Cerebellum (tissue), 4 donors: ENCODE measurements at places on chromosomes 1 and 21.

DNA sequence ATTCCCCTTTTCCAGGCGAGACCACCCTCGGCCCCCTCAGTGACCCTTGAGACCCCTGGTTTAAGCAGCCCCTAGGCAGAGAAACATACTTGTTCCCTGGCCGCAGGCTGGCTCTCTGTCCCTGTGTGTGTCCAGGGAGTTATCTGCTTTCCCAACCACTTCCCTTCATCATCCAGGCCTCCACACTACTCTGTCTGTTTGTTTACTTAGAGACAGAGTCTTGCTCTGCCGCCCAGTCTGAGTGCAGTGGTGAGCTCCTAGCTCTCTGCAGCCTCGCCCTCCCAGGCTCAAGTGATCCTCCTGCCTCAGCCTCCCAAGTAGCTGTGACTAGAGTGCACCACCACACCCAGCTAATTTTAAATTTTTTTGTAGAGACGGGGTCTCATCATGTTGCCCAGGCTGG lies 5.8 kb upstream of the VWA1 start:
- DNase-seq, result no peak

GRCh38 chr1:219414250-219414649 lies 198.7 kb downstream of the ZC3H11B start:
- DNase-seq, result no peak

- DNase-seq, result no peak
These were observed 42.1 kb downstream of the NRIP1 start for GRCh38 chr21:15022608-15023261.

DNA sequence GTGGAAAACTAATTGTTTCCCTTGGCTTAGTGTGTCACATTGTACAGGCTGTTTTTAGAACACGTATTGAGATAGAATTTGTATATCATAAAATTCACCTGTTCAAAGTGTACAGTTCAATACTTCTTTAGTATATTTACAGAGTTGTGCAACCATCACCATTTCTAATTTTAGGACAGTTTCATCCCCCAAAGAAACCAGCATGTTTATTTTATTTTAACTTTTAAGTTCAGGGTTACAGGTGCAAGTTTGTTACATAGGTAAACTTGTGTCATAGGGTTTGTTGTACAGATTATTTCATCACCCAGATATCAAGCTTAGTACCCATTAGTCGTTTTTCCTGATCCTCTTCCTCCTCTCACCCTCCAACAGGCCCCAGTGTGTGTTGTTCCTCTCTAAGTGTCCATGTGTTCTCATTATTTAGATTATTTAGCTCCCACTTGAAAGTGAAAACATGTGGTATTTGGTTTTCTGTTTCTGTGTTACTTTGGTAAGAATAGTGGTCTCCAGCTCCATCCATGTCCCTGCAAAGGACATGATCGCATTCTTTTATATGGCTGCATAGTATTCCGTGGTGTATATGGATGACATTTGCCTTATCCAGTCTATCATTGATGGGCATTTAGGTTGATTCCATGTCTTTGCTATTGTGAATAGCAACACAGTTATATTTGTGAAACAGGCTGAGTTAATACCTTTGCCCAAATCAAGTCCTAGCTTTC lies 35.2 kb upstream of the DHCR24 start:
- no peak for DNase-seq

DNA sequence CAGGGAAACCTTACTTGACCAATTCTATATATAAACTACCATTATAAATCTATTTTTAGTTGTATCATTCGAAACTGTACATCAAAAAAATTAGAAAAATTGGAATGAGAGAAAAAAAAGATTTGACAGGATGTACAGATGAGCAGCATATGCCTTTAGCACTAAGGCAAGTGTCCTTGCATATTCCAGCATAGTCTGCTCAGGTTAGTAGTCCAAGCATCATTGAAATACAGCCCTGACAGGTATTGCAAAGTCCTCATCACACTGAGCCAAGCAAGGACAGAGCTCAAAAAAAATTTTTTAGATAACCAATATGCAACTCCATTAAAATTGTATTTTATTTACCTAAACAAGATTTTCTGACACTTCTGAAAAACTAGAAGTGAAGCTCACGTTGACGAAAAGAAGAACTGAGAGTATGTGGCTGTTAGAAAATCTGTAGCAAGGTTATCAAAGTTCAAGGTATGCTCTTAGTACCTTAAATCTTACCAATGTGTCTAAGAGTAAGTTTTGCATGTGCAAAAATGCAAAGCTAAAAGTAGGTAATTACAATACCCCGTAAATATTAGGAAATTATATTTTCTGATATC lies 465.6 kb upstream of the ADGRL4 start:
- DNase-seq, result no peak

- no peak for DNase-seq
These were observed 23.3 kb upstream of the DPT start for GRCh38 chr1:168752171-168752832.

DNA sequence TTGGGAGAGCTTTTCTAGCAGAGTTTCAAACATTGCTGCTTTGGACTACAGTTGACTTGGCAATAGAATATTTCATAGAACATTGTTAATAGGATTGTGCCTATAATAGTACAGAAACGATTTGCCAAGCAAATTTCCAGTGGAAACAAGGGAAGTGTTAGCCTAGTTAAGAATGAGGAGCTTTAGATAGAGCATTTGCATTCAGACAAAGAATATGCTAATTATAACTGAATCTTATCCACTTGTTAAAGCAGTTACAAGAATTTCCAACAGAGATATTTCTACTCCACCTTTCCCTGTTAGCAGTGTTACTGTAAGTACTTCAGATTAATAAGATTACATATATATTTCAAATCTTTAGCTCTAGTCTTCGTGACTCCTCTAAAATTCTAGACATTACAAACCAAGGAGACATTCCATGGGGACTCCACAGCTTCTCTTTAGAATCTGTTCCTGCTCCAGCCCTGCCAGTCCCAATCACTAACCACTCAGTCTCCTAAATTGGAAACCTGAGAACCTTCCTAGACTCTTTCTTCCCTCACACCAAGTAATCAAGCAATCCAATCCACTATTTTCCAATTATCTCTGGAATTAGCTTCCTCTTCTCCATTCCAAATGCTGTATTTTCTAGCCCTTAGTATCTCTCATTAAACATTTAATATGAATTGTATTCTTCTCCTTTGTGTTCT lies 141.8 kb upstream of the PBX1 start:
- DNase-seq, result no peak
